Upper lobe of right lung (tissue), 1 donor: ENCODE measurements at places on chromosomes 16 and 17. TPM values are rescaled to one million over a fixed set of nuclear protein-coding genes. Genes with fewer than 3 reads are reported as not detected.

The CES1 gene
- 293 TPM for total RNA-seq

The PABPN1L gene
- total RNA-seq: not detected

The KRTAP9-1 gene
- total RNA-seq: not detected

The UTS2R gene
- total RNA-seq: not detected

The ACSM2B gene
- total RNA-seq: not detected

The GDE1 gene
- total RNA-seq: 75.3 TPM

The FADS6 gene
- not detected for total RNA-seq

- DNase-seq: peak; percentile 81
- H3K27me3 ChIP-seq: peaks cover 68% of the 10 kb centered on the region
- peak overlapping the region; percentile 89 for H3K27ac ChIP-seq
- H3K4me1 ChIP-seq: peaks cover 8% of the 10 kb centered on the region
Measured at GRCh38 chr17:48544349-48545021, 424 bp downstream of the HOXB2 start.

DNA sequence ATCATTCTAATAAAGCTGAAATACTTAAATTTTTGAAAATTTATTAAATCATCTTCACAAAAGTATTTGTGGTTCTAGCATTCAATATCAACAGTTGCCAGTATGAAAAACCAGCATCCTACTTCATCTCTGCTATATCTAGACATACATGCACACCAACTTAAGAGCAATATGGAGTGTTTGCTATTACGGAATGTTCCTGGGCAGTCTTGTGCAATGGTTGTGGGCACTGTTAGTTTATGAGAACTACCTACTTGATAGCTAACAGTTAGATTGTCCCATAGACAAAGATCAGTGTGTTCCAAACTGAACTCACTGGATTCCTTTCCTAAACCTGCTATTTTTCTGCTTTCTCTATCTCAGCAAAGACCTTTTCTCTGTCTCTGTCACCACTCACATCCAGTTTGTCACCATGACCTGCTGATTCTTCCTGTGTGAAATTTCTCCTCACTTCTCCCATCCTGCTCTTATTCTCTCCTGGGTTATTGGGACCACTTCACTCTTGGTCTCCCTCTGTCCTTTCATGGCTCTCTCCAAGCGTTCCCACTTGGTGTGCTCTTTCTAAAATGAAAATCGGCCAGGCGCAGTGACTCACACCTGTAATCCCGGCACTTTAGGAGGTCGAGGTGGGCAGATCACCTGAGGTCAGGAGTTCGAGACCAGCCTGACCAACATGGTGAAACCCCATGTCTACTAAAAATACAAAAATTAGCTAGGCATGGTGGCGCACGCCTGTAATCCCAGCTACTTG lies 27.7 kb downstream of the CNTROB start:
- H3K27me3 ChIP-seq: no peaks in the 10 kb centered on the region
- peak overlapping the region; percentile 67 for H3K27ac ChIP-seq
- no peaks in the 10 kb centered on the region for H3K36me3 ChIP-seq
- H3K4me1 ChIP-seq: peaks cover 6% of the 10 kb centered on the region
- DNase-seq: no peak

DNA sequence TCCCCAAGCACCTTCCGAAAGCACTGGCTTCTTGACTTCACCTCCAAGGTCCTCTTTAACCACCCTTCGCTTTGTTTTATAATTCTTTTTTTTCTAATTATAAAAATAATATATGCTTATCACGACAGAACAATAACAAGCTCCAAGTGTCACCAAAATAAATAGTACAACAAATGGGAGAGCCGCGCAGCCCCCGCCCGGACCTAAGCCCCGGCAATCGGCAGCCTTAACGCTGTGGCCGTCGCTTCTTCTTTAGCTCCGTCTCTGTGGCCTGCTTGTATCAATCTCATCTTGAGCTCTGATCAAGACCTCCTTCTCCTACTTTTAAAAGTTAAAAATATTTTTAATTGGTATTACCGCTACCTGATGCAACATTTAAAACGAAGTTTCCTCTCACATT lies 42.7 kb downstream of the CYB5D2 start:
- H3K36me3 ChIP-seq: peaks cover 94% of the 10 kb centered on the region
- no peaks in the 10 kb centered on the region for H3K27me3 ChIP-seq
- H3K27ac ChIP-seq: no peak overlapping the region
- DNase-seq: peak; percentile 21

GRCh38 chr16:58451265-58451689 lies 48.7 kb upstream of the NDRG4 start:
- no peaks in the 10 kb centered on the region for H3K27me3 ChIP-seq
- H3K36me3 ChIP-seq: no peaks in the 10 kb centered on the region
- no peak for DNase-seq
- H3K27ac ChIP-seq: no peak overlapping the region

DNA sequence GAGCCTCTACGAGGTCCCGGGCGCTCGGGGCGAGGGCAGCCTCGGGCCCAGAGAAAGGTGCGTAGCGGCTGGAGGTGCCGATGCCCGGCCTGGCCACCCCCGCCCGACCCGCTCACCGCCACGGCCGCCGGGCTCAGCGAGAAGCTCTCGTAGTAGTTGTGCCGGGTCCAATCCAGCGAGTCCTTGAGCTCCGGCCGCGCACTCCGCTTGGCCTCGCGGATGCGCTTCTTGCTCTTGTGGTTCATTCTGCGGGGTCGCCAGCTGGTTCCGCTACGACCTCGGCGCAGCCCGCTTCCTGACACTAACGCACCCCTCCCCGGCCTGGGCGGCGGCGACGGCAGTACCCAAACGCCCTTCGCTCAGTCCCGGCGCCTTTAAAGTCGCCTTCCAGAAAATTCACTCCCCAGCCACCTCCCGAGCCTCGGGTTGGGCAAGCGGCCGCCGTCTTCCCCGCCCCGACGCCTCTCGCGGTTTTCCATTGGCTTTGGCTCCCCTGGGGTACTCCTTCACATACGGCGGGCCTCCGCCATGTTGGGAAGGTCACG lies at the start of gene JMJD6:
Gene JMJD6, minus strand, starts transcription at position 376 of the 545 bp plus-strand sequence. Its CDS starts 131 bp downstream, at position 245.
- DNase-seq: peak; percentile 99
- peak within 1 kb of the TSS; percentile 99 for H3K4me3 ChIP-seq
- no peaks in the 10 kb centered on the region for H3K27me3 ChIP-seq
- H3K4me1 ChIP-seq: peaks cover 41% of the 10 kb centered on the region
- H3K27ac ChIP-seq: peak within 1 kb of the TSS; percentile 100
- peaks cover 45% of the 10 kb centered on the region for H3K36me3 ChIP-seq

GRCh38 chr16:3878610-3879009 lies 1.9 kb downstream of the CREBBP start:
- no peak for DNase-seq
- peaks cover 56% of the 10 kb centered on the region for H3K4me1 ChIP-seq
- no peaks in the 10 kb centered on the region for H3K27me3 ChIP-seq
- no peaks in the 10 kb centered on the region for H3K36me3 ChIP-seq
- H3K4me3 ChIP-seq: peak overlapping the region; percentile 82

DNA sequence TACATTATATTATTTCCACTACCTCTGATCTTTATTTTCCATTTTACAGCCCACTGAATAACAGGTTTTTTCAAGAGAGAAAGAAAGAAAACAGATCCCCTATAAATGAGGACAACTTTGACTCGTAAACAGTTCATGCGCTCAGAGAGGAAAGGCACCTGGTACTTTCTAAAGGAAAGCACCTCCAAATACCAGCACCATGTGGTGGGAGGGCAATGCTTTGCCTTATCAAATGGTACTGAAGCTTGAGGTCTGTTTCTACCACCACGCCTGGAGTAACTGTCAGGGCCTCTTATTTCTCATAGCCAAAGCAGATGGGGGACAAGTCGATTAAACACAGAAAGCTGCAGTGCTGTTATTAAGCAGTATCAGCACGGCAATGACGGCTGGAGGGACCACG lies 510.3 kb upstream of the ZFHX3 start:
- no peaks in the 10 kb centered on the region for H3K4me1 ChIP-seq
- no peak overlapping the region for H3K4me3 ChIP-seq
- H3K36me3 ChIP-seq: no peaks in the 10 kb centered on the region
- no peak overlapping the region for H3K27ac ChIP-seq
- DNase-seq: no peak

- no peaks in the 10 kb centered on the region for H3K4me1 ChIP-seq
- H3K27ac ChIP-seq: no peak overlapping the region
- no peaks in the 10 kb centered on the region for H3K36me3 ChIP-seq
- DNase-seq: no peak
- H3K27me3 ChIP-seq: no peaks in the 10 kb centered on the region
Measured at GRCh38 chr17:68840073-68840472, 115.1 kb downstream of the ABCA8 start.

- no peaks in the 10 kb centered on the region for H3K4me1 ChIP-seq
- no peak overlapping the region for H3K27ac ChIP-seq
- H3K4me3 ChIP-seq: no peak overlapping the region
- H3K36me3 ChIP-seq: no peaks in the 10 kb centered on the region
- no peaks in the 10 kb centered on the region for H3K27me3 ChIP-seq
- no peak for DNase-seq
Measured at GRCh38 chr17:76234354-76234679, 6.0 kb downstream of the RNF157 start.
